Activated naive CD4-positive, alpha-beta T cell treated with anti-CD3 and anti-CD28 coated beads, Interleukin-2, amount 50 U/mL, for 72 hours (primary cell): ENCODE measurements at places on chromosomes 16 and 17. TPM values are rescaled to one million over a fixed set of nuclear protein-coding genes. Genes with fewer than 3 reads are reported as not detected.

Gene C17orf113
- total RNA-seq, result 0.37 TPM

Gene PLA2G10
- total RNA-seq, result not detected

Gene ANKRD40CL
- total RNA-seq, result not detected

Gene UMOD
- not detected for total RNA-seq

Gene GSPT1
- total RNA-seq, result 154 TPM

Gene HCRT
- not detected for total RNA-seq

Gene ATP2A1
- total RNA-seq, result 7.4 TPM

Gene JPT1
- total RNA-seq, result 232 TPM

Gene SYT17
- total RNA-seq, result not detected

Gene RRAD
- 0.99 TPM for total RNA-seq

Gene CD300LF
- not detected for total RNA-seq

Gene TMIGD1
- not detected for total RNA-seq

Gene PDPR
- total RNA-seq, result 34.3 TPM

Gene DOK4
- total RNA-seq, result 7.1 TPM

Gene CD300E
- not detected for total RNA-seq

Gene TBX2
- not detected for total RNA-seq

Gene TBC1D28
- total RNA-seq, result not detected

Gene UTP4
- total RNA-seq, result 56.0 TPM

Gene GP2
- not detected for total RNA-seq

Gene HSPB9
- not detected for total RNA-seq

Gene SKAP1
- total RNA-seq, result 98.0 TPM

Gene GSDMA
- 1.1 TPM for total RNA-seq

Gene OR1D5
- not detected for total RNA-seq

Gene KRT33A
- not detected for total RNA-seq

Gene ITGAL
- total RNA-seq, result 297 TPM

Gene NACA2
- not detected for total RNA-seq

Gene CYB5D1
- total RNA-seq, result 20.2 TPM

Gene CORO1A
- 1,124 TPM for total RNA-seq

Gene AOC3
- total RNA-seq, result 3.0 TPM

Gene SLC46A1
- 1.8 TPM for total RNA-seq

Gene DPEP3
- total RNA-seq, result 0.23 TPM

Gene ACSM3
- total RNA-seq, result 18.1 TPM

Gene MC1R
- 4.6 TPM for total RNA-seq

Gene EVI2B
- total RNA-seq, result 16.1 TPM

Gene GRAP
- total RNA-seq, result 12.7 TPM

Gene KIF18B
- 90.8 TPM for total RNA-seq

Gene SULT1A2
- 0.30 TPM for total RNA-seq

Gene CCNF
- 64.8 TPM for total RNA-seq

Gene MYL11
- 0.97 TPM for total RNA-seq

Gene RAP1GAP2
- total RNA-seq, result 0.29 TPM

Gene PABPN1L
- total RNA-seq, result not detected

Gene KRTAP4-1
- total RNA-seq, result not detected

Gene ADORA2B
- 0.30 TPM for total RNA-seq

Gene ZNF205
- 0.18 TPM for total RNA-seq

Gene TP53TG3D
- not detected for total RNA-seq

Gene KRTAP4-9
- total RNA-seq, result not detected

Gene KRT27
- total RNA-seq, result not detected

Gene NHLRC4
- total RNA-seq, result 1.8 TPM

Gene CAVIN1
- 9.4 TPM for total RNA-seq

Gene BRIP1
- 24.1 TPM for total RNA-seq
